ENCODE measurements at places on chromosomes 6 and 20. TPM values are rescaled to one million over a fixed set of nuclear protein-coding genes. Genes with fewer than 3 reads are reported as not detected.

The SSTR4 gene
- total RNA-seq = not detected

The KHDC1 gene
- not detected for total RNA-seq

The HLA-DRA gene
- total RNA-seq = 144 TPM

The PPP1R3G gene
- not detected for total RNA-seq

The GATA5 gene
- not detected for total RNA-seq

The MUC22 gene
- not detected for total RNA-seq

The PAK5 gene
- not detected for total RNA-seq

The TNXB gene
- total RNA-seq = under 0.01 TPM

The PRPH2 gene
- total RNA-seq = 0.36 TPM

The TFAP2D gene
- not detected for total RNA-seq

The BAK1 gene
- total RNA-seq = 36.0 TPM

The HLA-DQB1 gene
- 1.7 TPM for total RNA-seq

The HLA-F gene
- total RNA-seq = 104 TPM

The BTBD3 gene
- 25.5 TPM for total RNA-seq

The C6orf136 gene
- total RNA-seq = 3.6 TPM

The EPHA7 gene
- total RNA-seq = not detected

The TMEM244 gene
- not detected for total RNA-seq

The C6orf58 gene
- total RNA-seq = 0.46 TPM

The PLG gene
- total RNA-seq = not detected

The TFB1M gene
- 28.1 TPM for total RNA-seq

The THBS2 gene
- total RNA-seq = 171 TPM

The SIM1 gene
- not detected for total RNA-seq

The HLA-DOB gene
- total RNA-seq = 0.34 TPM

The SPATA25 gene
- not detected for total RNA-seq

The TUBB1 gene
- not detected for total RNA-seq

The LGSN gene
- not detected for total RNA-seq

The RIMS4 gene
- not detected for total RNA-seq

The BHLHE23 gene
- not detected for total RNA-seq

The LY6G6D gene
- not detected for total RNA-seq

The SPATS1 gene
- total RNA-seq = not detected

The DEF6 gene
- under 0.01 TPM for total RNA-seq

The C6orf15 gene
- total RNA-seq = not detected

The ZNF311 gene
- 1.00 TPM for total RNA-seq

The GABBR1 gene
- total RNA-seq = 12.5 TPM

The TMEM14A gene
- total RNA-seq = 35.8 TPM

The RIPPLY2 gene
- not detected for total RNA-seq

The ECI2 gene
- total RNA-seq = 82.1 TPM

The C20orf144 gene
- 0.34 TPM for total RNA-seq

The LAMA5 gene
- total RNA-seq = 4.0 TPM

The OOEP gene
- not detected for total RNA-seq

The CNBD2 gene
- total RNA-seq = 3.4 TPM

The ERGIC3 gene
- total RNA-seq = 328 TPM

The NKAIN4 gene
- total RNA-seq = not detected

The RGL2 gene
- total RNA-seq = 23.1 TPM

The COL9A1 gene
- total RNA-seq = not detected

The SPATA2 gene
- total RNA-seq = 5.0 TPM

The GLP1R gene
- not detected for total RNA-seq

The ANGPT4 gene
- not detected for total RNA-seq

The TBC1D22B gene
- total RNA-seq = 9.8 TPM

The TGM3 gene
- not detected for total RNA-seq

The ESR1 gene
- total RNA-seq = 2.4 TPM

The KCNB1 gene
- total RNA-seq = not detected

The XKR7 gene
- not detected for total RNA-seq

The HFE gene
- total RNA-seq = 12.4 TPM

Data from melanocyte of skin (primary cell).